ENCODE measurements at places on chromosomes 7 and 10.

- no peak for DNase-seq
These were observed 715.1 kb downstream of the GRID1 start for GRCh38 chr10:85651497-85651882.

DNA sequence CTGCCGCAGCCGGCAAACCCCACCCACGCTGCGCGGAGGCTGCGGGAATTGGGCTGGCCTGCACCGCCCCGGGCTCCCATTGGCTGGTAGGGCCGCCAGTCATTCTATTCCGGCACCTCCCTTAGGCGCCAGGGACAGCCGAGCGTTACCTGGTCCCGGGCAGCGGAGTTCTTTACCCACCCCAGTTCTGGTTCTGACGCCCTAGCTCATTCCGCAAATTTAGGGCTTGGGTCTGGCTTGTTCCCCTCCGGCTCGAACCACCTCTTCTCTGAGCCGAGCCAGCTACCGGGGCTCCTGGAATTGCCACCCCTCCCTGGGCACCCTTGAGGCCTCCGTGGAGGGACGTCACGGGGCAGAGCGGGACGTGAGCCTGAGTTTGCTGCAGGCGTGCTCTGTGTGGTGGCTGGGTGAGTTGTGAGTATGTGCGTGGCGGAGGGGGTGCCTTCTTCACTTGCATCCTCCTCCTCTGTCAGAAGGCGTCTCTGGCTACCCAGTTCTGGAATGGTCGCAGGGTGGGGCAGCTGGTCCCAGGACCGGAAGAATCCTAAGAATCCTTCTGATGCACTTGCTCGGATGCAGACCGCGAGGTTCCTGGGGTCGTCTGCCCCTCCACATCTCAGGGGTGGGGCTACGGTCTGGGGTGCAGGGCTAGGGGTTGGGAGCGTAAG is at the start of the genes PDZD7 and SFXN3:
TSS of gene PDZD7 (minus strand) at position 2 of the 668 bp plus-strand sequence. CDS start 910 bp downstream, outside the sequence.
TSS of gene SFXN3 (plus strand) at position 107 of the 668 bp plus-strand sequence. CDS start 3,461 bp downstream, outside the sequence.
- no peak for DNase-seq

GRCh38 chr7:1934756-1935155 is 264.7 kb downstream of the ELFN1 start:
- DNase-seq = no peak

- no peak for DNase-seq
These were observed 2.8 kb upstream of the MRPS33 start for GRCh38 chr7:141017555-141017954.

GRCh38 chr7:158584407-158584806 is 3.2 kb downstream of the PTPRN2 start:
- DNase-seq = no peak

GRCh38 chr10:69721690-69722310 is 79.9 kb upstream of the COL13A1 start:
- DNase-seq = no peak

DNA sequence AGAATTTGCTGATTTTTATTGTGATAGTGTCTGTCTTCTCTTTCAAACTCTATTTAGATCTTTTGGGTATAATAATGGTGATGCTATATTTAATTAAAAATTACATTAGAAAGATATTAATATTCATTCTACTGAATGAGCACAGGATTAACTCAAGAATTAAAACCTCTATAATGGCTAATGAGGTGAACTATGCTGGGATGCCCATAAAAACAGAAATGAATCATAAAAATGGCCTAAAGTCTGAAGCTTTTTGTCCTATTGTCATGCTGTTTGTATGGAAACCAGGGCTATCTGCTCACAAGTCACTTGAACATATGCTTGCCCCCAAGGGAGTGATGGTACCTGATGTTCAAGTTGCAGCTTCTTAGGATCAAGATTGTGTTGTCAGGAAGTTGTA is 76.2 kb upstream of the ICA1 start:
- no peak for DNase-seq

GRCh38 chr10:323651-324293 is 188.5 kb downstream of the ZMYND11 start:
- DNase-seq = peak; percentile 71

- DNase-seq = no peak
These were observed 82.6 kb downstream of the AMPH start for GRCh38 chr7:38548605-38549004.

DNA sequence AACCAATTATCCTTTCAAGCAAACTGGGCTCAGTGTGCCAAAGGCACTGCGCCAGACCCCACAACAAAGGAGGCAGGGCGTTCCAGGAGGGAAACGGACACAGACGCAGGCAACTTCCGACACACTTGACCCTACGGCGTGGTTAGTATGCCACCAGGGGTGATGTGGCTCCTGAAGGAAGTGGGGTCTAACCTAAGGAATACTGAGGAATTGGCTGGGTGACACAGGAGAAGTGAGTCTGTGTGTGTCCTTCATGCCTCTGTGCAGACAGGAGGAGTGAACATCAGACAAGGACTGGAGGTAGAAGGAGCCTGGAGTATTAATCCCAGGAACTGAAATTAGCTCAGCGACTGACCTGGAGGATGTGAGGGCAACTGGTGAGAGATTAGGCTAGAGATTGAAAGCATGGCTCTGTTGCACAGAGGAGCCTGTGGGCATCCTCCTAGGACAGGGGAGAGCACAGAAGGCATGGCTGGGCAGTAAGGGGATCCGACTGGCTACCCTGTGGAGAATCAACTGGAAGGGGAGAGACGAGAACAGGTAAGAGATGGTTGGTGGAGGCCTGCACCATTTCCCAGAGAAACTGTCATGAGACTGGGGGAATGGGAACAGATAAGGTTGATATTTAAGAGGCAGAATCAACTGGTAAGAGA is 27.8 kb downstream of the GSDME start:
- no peak for DNase-seq
